RWPE2 (cell line): ENCODE measurements at places on chromosomes 3 and 15.

- DNase-seq, result no peak
These were observed 61.9 kb upstream of the FNDC3B start for GRCh38 chr3:171977441-171977840.

DNA sequence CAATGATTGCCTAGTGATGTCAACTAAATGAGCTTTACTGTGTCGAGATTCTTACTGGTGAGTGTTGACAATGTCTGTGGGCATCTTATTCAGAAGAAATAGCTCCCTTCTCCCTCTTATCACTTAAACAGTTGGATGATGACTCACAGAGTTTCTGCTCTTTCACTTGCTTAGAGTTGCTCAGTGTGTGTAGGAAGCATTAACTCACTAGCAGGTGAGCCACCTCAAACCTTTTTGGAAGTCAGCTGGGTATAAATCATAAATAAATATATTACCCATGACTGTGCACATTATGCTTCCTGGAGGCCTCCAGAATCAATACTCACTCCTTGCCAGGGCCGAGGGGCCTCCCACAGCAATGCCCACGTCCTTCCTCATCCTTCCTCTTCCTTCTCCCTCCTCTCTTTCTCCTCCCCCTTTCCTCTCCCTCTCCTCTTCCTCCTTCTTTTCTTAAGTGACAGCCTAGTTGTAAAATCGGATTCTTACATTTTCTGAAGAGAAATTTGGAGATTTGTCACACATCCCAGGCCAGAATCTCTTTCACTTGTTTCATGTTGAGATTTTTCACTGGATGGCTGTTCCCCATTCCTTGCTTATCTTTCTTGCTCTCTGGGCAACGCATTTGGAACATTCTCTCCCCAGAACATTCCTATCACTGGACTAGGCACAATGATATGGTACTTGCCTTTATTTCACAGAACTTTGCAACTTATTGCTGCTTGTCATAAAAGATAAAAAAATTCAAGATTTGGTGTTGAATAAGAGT, 17.5 kb downstream of the SHC4 start:
- DNase-seq, result no peak

- no peak for DNase-seq
These were observed 45.1 kb upstream of the FGD5 start for GRCh38 chr3:14773691-14774128.

GRCh38 chr3:32959371-32959770, 7.9 kb downstream of the CCR4 start:
- no peak for DNase-seq
